MG63 (cell line): ENCODE measurements at places on chromosomes 5 and 9.

GRCh38 chr5:73967347-73967746 lies 341.4 kb downstream of the ARHGEF28 start:
- no peak for DNase-seq

- no peak for DNase-seq
Measured at GRCh38 chr5:10649666-10650380, 86.0 kb downstream of the ANKRD33B start.

GRCh38 chr9:38414040-38414723 lies 10.1 kb downstream of the IGFBPL1 start:
- no peak for DNase-seq

GRCh38 chr5:77167063-77167462 lies 43.4 kb upstream of the PDE8B start:
- no peak for DNase-seq

- no peak for DNase-seq
Measured at GRCh38 chr9:84893419-84894128, 224.0 kb downstream of the NTRK2 start.

DNA sequence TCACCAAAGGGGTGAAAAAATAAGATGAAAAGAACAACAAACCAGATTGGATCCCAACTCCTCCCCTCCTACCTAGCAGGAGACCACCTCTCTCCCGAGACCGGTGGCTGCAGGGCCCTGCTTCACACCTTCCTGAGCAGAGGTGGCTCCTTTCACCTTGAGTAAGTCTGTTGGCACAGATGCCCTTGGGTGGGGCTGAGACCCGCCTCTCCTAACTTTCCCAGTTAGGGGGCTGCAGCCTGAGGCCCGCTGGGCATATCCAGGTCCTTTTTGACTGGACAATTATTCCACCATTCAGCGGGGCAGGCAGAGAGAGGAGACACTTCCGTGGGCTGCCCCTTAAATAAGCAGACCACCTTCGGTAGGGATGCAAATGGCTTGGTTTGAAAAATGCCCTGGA lies 1.3 kb downstream of the SLC25A48 start:
- no peak for DNase-seq
